ENCODE measurements at places on chromosomes 7 and 10. TPM values are rescaled to one million over a fixed set of nuclear protein-coding genes. Genes with fewer than 3 reads are reported as not detected.
A peak's percentile ranks its signal among the peaks of the same experiment; 100 is the strongest.

DNA sequence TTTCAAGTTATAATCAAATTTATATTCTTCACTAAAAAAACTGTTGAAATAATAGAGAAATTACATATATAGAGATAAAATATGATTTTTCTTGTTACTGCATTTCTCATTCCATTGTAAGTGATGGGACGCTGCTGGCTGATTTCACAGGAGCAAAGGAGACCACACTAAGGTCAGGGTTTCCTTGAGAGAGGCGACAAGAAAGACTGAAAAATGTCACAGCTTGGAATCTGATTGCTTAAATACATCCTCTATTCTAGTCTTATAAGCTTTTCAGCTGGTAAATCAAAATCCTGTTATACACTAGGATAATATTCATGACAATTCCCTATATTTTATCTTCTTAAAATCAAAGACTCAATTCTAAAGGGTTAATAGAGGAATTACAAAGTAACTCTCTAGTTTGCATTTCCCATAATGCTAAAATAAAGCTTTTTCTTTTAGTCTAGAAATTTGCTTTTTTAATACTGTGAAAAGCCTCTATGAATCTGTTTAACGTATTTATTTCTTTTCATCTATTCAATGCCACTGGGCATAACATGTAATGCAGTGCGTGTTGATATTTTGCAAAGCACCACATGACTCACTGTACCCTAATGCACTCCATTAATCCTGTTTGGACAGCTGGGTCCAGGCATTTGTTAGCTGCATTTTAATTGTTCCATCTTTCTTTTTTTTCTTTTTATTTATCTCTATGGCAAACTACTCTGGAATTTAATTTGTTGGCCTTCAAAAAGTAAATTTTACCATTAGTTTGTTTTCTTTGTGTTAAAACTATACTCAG is 81.7 kb downstream of the RNF32 start:
- no peak for DNase-seq

- peak; percentile 29 for DNase-seq
These were observed 144.5 kb downstream of the FRMD4A start for GRCh38 chr10:14186245-14186644.

CRYGN gene
- total RNA-seq, result not detected

HOXA7 gene
- 2.2 TPM for total RNA-seq

DNA sequence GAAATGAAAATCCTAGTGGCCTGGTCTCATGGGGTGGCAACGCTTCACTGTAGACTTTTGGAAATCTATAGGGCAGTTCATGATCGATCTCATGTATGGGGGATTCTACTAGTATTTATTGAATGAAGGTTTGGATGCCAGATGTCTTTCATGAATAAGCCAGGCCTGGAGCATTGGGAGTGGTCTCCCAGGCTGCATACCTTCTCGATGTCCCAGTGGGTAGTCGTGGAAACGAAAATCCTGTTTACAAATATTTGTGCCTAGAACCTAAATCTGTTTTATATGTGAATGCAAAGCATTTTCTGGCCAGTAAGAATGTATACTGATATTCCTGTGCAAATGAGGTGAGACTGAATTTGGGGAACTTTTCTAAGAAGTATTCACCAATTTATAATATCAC is 105.0 kb upstream of the C1QL3 start:
- DNase-seq, result no peak

- no peak for DNase-seq
These were observed 31.2 kb downstream of the BAIAP2L1 start for GRCh38 chr7:98369726-98370125.

C10orf105 gene
- not detected for total RNA-seq

DNA sequence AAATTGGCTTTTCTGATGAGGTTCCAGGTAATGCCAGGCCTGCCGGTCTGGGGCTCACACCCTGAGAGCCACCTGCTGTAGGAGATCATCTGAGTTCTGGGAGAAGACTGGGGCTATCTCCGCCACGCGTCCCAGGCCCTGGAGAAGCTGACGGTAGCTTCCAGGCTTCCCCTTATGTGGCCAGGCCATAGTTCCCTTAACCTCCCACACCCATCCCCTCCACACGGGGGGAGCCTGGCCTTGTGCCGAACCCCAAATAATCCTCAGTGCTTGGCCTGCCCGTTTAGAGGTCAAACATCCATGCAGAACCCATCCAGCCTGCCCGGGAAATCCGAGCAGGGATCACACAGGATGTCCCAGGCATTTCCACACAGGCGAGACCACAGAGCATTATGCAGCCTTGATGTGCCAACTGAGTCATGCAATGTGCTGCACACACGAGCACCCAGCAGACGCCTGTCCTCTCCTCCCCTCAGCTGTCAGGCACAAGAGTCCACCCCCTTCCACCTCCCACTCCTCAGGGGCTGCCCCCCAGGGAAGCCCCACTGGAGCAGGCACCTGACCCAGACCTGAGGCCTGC is 176.2 kb downstream of the PRKAG2 start:
- no peak for DNase-seq

GRCh38 chr7:105136221-105136620 is 122.2 kb downstream of the KMT2E start:
- DNase-seq, result peak; percentile 18

DNA sequence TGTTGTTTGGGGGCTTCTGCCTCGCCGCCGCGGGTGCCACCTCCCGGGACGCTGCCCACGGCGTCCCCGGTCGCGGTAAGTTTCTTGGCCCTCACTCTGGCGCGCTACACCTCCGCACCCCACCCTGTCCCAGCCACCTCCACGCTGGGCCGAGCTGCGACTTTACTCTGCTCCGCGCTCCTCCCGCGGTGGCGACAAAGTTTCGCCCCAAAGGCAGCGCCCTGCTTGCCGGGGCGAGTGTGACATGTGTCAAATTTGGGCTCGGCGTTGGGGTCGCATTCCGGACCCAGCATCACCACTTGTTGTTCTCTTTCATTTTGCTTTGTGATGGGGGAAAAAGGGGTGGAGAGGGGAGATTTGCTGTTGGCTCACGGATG is 167.7 kb upstream of the PPP1R3A start:
- no peak for DNase-seq

GRCh38 chr7:101094791-101095375 is 9.6 kb downstream of the TRIM56 start:
- DNase-seq, result peak; percentile 38

DNA sequence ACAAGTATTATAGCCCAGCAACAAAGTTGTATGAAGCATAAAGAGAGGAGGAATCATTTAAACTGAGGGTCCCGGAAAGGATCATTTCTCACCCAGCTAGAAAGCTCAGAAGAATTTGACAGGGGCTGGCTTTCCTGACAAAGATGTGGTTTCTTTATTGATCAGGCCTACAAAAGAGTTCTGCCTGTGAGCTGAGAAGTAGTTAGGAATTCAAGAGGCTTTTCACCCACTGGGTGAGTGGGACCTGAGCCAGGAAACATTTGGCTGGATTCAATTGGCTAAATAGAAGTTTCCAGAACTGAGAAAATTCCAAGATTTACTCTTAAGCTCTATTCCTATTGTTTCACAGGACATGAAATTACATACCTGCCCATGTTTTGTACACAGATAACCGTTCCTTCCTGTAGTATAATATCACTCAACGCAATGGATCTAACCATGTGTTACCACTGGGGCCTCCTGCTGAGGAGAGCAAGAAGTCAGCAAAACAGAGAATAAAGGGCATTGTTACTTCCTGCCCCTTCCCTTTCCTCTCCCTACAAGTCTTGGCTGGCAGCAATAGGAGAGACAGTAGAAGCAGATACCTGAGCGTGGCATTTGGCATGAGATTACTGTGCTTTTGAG is 53.9 kb upstream of the PAPSS2 start:
- no peak for DNase-seq

GRCh38 chr10:63760034-63760707 is 239.0 kb downstream of the REEP3 start:
- DNase-seq, result no peak

DNA sequence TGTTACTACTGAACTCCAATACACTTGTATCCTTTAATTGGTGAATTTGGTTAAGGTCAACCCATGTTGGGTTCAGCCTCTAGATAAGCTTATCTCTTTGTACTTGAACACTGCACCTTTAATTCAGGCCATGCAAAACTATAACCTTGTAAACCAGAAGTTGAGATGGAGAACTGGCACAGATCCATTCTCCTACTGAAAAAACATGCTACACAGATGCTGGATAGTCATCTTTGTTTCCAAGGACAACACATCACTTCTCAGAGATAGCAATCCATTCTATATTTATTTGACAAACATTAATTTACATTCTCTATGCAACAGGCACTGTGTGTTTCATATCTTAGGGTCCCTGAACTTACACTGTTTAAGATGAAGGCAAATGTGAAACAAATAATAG is 2.9 kb upstream of the CDK14 start:
- DNase-seq, result no peak

NUDT13 gene
- total RNA-seq, result 1.1 TPM

ZNF680 gene
- 18.0 TPM for total RNA-seq

DNA sequence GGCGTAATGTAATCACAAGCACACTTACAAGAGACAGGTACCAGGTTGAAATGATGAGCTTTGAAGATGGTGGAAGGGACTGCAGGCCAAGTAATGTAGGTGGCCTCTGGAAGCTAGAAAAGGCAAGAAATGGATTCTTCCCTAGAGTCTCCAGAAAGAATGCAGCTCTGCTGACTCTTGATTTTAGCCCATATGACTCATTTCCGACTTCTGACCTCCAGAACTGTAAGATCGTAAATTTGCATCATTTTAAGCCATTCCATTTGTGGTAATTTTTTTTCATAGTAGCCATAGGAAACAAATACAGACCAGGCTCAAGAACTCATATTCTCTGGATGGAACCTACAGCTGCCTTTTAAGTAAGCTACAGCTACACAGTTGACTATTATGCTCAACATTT is 315.5 kb downstream of the MAGI2 start:
- DNase-seq, result peak; percentile 30

DNA sequence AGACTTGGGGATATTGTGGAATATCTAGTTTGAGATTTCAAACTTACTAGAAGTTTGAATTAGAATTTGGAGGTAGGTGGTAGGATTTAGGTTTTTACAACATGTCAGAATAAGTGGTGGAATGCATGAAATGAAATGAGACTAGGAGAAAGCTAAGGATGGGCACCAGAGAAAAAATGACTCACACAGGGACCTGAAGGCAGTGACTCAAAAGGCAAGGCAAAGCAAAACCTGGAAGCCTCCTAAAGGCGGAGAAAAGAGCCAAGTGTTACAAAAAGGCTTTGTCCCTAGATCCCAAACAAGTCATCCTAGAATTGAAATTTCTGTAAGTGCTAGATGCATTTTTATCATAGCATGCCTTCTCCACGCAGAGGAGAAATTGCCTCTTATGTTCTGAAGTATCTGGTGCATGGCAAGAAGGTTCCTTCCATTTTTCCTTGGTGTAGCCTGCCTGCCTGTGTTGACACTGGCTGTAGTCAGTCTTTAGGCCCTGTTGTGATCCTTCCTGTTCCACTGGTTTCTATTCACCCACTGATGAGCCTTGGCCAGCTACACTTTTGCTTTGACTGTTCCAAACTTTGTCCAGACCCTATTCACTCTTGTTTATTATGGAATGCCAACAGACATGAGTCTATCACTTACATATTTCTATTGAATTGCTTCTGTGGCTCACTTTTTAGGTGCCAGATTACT is 109.3 kb downstream of the ETV1 start:
- DNase-seq, result peak; percentile 43

DNA sequence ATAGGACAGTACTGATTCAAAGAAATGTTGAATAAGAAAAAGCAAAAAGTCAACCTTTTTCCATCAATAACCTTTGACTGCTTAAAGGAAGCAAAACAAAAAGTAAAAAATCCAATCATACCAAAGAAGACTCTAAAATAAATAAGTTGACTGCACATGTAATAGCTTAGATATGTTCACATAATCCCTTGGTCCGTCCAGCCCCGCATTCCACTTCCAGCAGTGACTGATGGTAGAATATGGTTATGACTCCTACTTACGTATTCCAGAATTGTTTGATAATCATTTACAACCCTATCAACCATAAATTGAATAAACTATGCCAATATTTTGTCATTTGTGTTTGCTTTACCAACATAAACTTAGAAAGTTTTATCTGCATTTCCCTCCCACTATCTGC is 77.9 kb downstream of the CTNNA3 start:
- no peak for DNase-seq

DNA sequence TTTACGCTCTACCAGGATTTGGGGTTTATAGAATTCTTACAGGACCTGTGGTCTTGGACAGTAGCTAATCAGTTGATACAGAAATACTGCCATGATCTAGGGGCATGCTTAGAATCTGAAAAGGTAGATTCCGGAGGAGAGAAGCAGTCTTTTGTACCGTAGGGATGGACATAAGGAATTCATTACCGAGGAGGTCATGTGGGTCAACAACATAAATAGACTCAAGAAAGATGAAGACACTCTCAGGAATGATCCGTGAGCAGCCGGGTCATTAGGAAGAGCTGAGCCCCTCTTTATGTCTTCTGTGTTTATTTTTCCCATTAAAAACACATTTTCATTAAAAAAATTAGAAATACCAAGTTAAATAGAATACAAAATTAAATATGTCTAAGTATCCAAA is 160.1 kb upstream of the TNS3 start:
- DNase-seq, result no peak

GRCh38 chr7:111568870-111569462 is 6.7 kb upstream of the IMMP2L start:
- no peak for DNase-seq
